Glomerular endothelial cell (primary cell): ENCODE measurements at places on chromosomes 16 and 17. TPM values are rescaled to one million over a fixed set of nuclear protein-coding genes. Genes with fewer than 3 reads are reported as not detected.
A peak's percentile ranks its signal among the peaks of the same experiment; 100 is the strongest.

DNA sequence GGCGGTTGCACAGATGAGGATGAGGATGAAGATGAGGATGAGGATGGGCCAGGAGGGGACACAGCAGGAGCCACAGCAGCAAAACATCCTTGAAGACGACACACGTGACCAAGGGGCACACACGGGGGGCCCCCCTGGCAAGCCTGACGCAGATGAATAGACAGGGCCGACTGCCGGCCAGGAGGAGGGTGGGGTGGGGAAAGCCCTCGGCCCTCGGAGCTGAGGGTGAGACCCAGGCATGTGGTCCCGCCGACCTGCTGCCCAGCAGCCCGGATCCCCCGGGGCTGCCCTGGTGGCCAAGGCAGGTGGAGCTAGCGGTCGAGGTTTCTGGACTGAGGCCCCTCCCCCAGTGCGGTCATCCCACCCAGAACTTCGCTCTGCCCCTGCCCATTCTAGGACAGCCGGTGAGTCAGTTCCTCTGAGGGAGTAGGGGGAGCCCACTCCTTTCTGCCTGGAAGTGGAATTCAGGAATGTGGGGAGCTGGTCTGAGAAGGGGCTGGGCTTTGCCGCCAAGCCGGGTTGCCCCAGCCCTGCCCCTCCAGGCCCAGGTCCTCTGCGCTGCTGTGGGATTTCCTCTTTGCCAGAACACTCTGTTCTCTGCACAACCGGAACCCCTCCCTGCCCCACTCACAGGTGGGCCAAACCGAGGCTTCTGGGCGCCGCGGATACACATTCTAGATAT is 9.9 kb downstream of the CYGB start:
- no peak for DNase-seq

The PITPNM3 gene
- 0.15 and 0.82 TPM in 2 replicates for total RNA-seq

The SLC16A13 gene
- 6.6 and 7.9 TPM in 2 replicates for total RNA-seq

GRCh38 chr17:83018658-83019193 is 60.7 kb upstream of the METRNL start:
- no peak for DNase-seq

GRCh38 chr17:60464343-60464742 is 42.1 kb downstream of the CHCT1 start:
- no peak for DNase-seq

The C16orf96 gene
- total RNA-seq, result not detected in 2 replicates

The MPP3 gene
- total RNA-seq, result 3.6 and 4.1 TPM in 2 replicates

- no peak for DNase-seq
Measured at GRCh38 chr17:9226794-9227135, 205.5 kb downstream of the NTN1 start.

The CA5A gene
- not detected in 2 replicates for total RNA-seq

GRCh38 chr17:27158382-27158781 is 135.5 kb upstream of the WSB1 start:
- no peak for DNase-seq

DNA sequence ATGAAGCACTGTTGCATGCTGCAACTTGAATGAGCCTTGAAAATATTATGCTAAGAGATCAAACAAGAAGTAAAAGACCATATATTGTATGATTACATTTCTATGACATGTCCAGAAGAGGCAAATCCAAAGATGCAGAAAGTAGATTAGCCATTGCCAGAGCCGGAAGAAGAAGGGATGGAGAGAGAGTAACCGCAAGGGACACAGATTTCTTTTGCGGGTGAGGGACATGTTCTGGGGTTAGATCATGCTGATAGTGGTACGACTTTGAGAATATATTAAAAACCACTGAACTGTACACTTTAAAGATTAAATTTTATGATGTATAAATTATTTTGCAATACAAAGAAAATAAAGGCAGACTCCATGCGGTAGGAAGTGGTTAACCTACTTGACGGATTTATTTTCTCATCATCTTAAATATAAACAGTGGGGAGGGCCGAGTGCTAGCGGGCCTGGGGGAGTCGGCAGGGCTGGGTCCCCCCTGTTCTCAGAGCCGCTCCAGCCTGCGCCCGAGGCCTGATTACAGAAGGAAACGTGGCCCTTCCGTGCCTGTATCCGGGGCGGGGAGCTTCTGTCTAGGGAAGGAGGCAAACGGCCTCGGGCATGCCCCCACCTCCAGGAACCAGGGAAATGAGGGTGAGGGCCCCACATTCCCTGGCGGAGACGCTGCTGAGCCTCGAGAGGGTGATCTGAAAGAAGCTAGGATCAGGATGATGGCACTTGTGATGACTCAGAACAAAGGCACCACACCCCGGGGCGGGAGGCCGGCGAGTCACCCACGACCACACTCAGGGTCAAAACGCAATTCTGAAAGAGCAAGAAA is 48.0 kb downstream of the SHCBP1 start:
- DNase-seq, result no peak

- peak; percentile 37 for DNase-seq
Measured at GRCh38 chr17:17440010-17440843, 36.6 kb upstream of the MED9 start.

DNA sequence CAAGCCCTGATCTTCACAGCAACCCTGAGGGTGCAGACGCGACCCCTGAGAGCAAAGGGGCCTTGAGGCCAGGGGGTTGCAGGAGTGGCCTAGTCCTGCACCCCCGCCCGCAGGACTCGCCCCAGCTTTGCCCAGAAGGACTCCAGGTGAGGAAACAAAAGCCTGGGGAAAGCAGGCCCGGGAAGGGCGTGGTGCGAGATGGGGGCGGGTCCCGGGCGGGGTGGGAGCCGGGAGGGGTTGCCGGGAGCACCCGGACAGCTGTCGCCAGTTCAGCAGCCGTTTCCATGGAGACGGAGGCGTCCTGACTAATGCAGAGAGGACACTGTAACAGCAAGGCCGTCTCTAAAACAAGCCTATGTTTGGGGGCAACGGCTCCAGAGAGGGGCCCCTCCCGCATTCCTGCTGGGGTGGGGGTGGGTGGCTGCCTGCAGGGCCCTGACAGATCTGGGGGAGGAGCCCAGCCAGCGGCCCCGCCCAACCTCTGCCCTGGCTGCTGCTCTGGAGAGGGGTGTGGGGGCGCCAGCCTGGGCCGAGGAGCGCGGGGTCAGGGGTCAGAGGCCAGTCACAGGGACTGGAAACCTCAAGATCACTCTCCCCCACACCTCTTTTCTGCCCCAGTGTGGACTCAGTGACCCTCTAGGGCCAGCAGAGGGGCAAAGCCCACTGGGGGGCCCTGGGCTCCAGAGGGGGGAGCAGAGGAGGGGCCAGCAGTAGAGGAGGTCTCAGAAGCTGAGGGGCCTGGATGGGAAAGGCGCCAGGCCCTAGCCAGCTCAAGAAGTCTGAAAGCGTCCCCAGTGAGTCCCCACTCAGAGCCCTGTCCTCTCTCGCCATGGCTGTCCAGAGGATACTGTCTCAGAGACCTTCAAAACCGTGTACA is 3.1 kb upstream of the TPPP3 start:
- no peak for DNase-seq

The HOXB7 gene
- total RNA-seq, result 39.4 and 44.7 TPM in 2 replicates

The FDXR gene
- 38.6 and 46.9 TPM in 2 replicates for total RNA-seq

DNA sequence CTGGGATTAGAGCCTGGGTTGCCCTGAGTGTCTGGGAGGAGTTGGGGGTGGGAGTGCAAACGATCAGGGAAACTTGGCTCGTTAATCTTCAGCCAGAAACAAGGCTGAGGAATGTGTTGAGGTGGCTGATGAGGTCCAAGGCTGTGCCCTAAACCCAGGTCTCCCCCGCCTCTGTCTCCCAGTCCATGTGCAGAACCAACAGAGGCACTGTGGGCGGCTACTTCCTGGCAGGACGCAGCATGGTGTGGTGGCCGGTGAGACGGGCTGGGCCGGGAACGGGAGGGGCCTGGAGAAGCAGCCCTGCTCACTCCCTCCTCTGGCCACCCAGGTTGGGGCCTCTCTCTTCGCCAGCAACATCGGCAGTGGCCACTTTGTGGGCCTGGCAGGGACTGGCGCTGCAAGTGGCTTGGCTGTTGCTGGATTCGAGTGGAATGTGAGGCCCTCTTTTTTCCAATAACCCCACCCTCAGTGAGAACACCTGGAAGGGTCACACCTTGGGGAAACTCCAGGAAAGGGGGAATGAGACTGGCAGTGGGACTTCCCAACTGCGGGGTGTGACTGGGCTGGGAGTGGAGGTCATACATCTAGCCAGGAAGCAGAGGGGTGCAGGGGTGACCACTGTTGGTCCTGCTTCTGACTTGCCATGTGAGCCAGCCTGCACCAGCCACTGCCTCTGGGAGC is 1.7 kb downstream of the SLC5A2 start:
- DNase-seq, result no peak

The ABCC11 gene
- total RNA-seq, result 0.29 TPM in 1 of 2 replicates, not detected in the other

- DNase-seq, result no peak
Measured at GRCh38 chr16:11309895-11310633, 28.9 kb upstream of the PRM1 start.

DNA sequence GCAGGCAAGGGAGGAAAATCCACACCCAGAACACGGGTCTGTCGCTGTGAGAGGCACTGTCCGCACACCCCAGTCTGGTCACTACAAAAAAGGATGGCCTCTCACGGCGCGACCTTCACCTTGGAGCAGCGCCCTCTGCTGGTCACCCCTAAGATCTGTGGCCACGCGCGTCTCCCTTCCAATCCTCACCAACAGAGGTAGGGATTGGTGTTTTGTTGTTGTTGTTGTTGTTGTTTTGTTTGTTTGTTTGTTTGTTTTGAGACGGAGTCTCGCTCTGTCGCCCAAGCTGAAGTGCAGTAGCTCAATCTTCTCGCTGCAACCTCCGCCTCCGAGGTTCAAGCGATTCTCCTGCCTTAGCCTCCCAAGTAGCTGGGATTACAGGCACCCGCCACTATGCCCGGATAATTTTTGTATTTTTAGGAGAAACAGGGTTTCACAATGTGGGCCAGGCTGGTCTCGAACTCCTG is 15.0 kb upstream of the C17orf58 start:
- no peak for DNase-seq

GRCh38 chr16:87603684-87604633 is 1.7 kb downstream of the JPH3 start:
- no peak for DNase-seq

GRCh38 chr17:81511804-81512561 is 616 bp downstream of the ACTG1 start:
- DNase-seq, result no peak

The ASB16 gene
- total RNA-seq, result 0.15 and 0.18 TPM in 2 replicates

GRCh38 chr16:17965133-17965900 is 371.2 kb downstream of the NPIPA8 start:
- DNase-seq, result no peak

- DNase-seq, result no peak
Measured at GRCh38 chr17:17665255-17665654, 16.0 kb upstream of the RAI1 start.
